ENCODE measurements at places on chromosomes 4 and X.

DNA sequence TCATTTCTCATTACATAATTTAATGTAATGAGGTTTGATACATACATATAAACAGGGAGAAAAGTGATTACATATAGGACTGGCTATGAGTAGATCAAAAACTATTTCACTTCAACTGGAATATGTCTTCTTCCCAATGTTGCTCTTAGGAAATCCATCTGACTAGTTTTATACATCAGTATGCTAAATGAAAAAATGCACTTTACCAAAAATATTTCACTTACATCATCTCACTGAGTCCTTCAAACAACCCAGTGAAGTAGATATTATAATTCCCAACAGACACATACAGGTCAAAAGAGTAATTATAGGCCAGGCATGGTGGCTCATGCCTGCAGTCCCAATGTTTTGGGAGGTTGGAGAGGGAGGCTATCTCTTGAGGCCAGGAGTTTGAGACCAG is 215.9 kb downstream of the MID1 start:
- no peak for DNase-seq

DNA sequence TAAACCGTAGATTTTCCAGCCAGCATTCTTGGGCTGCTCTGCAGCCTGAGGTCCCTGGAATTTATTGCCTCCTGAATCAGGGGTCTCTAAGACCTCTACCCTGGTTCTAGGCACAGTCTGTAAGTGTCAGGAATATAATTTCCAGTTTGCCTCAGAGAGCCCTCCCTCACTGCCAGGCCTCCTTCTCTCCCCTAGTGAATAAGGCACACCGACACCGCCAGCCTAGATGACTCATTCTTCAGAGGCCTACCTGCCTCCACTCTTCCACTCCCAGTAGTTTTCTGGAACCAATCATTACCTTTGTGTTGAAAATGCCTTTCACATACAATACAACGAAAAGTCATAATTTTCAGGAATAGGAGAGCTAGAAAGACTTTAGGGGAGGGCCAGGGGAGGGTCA is 50.3 kb upstream of the ARHGEF9 start:
- DNase-seq, result no peak

- no peak for DNase-seq
Measured at GRCh38 chr4:169114341-169114974, 104.4 kb upstream of the CBR4 start.

DNA sequence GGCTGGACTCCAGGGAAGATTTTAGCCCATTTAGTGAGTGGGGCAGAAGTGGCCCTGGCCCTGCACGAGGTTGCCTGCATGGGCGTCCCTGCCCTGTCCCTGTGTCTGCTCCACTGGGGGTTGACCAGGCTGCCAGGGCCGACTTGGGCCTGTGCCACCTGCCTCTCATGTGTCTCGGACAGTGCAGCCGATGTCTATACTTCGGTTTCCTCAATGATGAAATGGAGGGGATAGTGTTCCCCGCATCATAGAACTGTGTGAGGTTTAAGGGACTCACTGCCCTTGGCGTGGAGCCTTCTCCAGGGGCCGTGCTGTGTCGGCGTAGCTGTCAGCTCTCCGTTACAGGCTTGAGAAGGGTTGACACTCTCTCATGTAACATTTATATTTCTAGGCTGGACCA is 27.0 kb upstream of the MSANTD1 start:
- DNase-seq, result no peak

- no peak for DNase-seq
Measured at GRCh38 chr4:153448003-153448731, 18.0 kb upstream of the TMEM131L start.

- DNase-seq, result no peak
Measured at GRCh38 chrX:123830309-123830708, 29.5 kb upstream of the XIAP start.

- DNase-seq, result no peak
Measured at GRCh38 chr4:181345931-181346330, 897.3 kb upstream of the TENM3 start.

- DNase-seq, result no peak
Measured at GRCh38 chr4:149234798-149235197, 580.8 kb downstream of the IQCM start.

- no peak for DNase-seq
Measured at GRCh38 chr4:147340111-147340510, 140.8 kb upstream of the EDNRA start.

Data from T-helper 17 cell (primary cell).